ENCODE measurements at places on chromosomes 6 and 20. TPM values are rescaled to one million over a fixed set of nuclear protein-coding genes. Genes with fewer than 3 reads are reported as not detected.

The MYB gene
- 0.13 TPM for total RNA-seq

The RAD21L1 gene
- 0.14 TPM for total RNA-seq

The DLK2 gene
- 0.25 TPM for total RNA-seq

The SMIM28 gene
- not detected for total RNA-seq

The IL17A gene
- total RNA-seq, result not detected

The C20orf202 gene
- not detected for total RNA-seq

The BPIFB4 gene
- total RNA-seq, result not detected

The CLDN20 gene
- total RNA-seq, result not detected

The ENPP4 gene
- 8.7 TPM for total RNA-seq

The CD2AP gene
- 40.5 TPM for total RNA-seq

The MAP1LC3A gene
- 22.0 TPM for total RNA-seq

The HLA-DOA gene
- total RNA-seq, result not detected

The JPH2 gene
- total RNA-seq, result not detected

The MYO6 gene
- total RNA-seq, result 25.2 TPM

The XKR7 gene
- not detected for total RNA-seq

The PTCHD4 gene
- 3.3 TPM for total RNA-seq

The VSTM2L gene
- total RNA-seq, result 0.20 TPM

The TENT5A gene
- 6.9 TPM for total RNA-seq

The OXT gene
- not detected for total RNA-seq

The KCNQ5 gene
- total RNA-seq, result not detected

The SLC24A3 gene
- total RNA-seq, result not detected

The FOXF2 gene
- not detected for total RNA-seq

The LINC00237 gene
- total RNA-seq, result not detected

The RHAG gene
- not detected for total RNA-seq

The PRICKLE4 gene
- 0.67 TPM for total RNA-seq

The GLP1R gene
- not detected for total RNA-seq

The RPP40 gene
- total RNA-seq, result 32.9 TPM

The OR12D3 gene
- total RNA-seq, result not detected

The PPP1R16B gene
- 144 TPM for total RNA-seq

The PARD6B gene
- total RNA-seq, result 0.13 TPM

The STMND1 gene
- not detected for total RNA-seq

The TLDC2 gene
- not detected for total RNA-seq

The EYA4 gene
- not detected for total RNA-seq

The PDYN gene
- not detected for total RNA-seq

The CENPQ gene
- 8.2 TPM for total RNA-seq

The SMIM29 gene
- total RNA-seq, result 17.4 TPM

The DNAH8 gene
- 0.04 TPM for total RNA-seq

The EFCAB8 gene
- 0.07 TPM for total RNA-seq

The C6orf141 gene
- 6.0 TPM for total RNA-seq

The CD83 gene
- total RNA-seq, result 1.6 TPM

The NQO2 gene
- 12.0 TPM for total RNA-seq

The COX4I2 gene
- not detected for total RNA-seq

The TDP2 gene
- total RNA-seq, result 25.4 TPM

The DCDC2 gene
- total RNA-seq, result not detected

The GJA10 gene
- not detected for total RNA-seq

The AK9 gene
- 4.6 TPM for total RNA-seq

The HLA-DQB1 gene
- total RNA-seq, result not detected

The MACROD2 gene
- total RNA-seq, result 0.95 TPM

The DNAAF9 gene
- total RNA-seq, result 13.2 TPM

The PERP gene
- 19.0 TPM for total RNA-seq

The FERMT1 gene
- 2.2 TPM for total RNA-seq

The FAM217A gene
- total RNA-seq, result not detected

The BPIFB3 gene
- not detected for total RNA-seq

The FAM162B gene
- total RNA-seq, result 0.35 TPM
